Stimulated activated CD4-positive, alpha-beta T cell treated with anti-CD3 and anti-CD28 coated beads, Interleukin-2, amount 100 ng/mL, for 48 hours (primary cell): ENCODE measurements at places on chromosomes 11 and 22.
A peak's percentile ranks its signal among the peaks of the same experiment; 100 is the strongest.

DNA sequence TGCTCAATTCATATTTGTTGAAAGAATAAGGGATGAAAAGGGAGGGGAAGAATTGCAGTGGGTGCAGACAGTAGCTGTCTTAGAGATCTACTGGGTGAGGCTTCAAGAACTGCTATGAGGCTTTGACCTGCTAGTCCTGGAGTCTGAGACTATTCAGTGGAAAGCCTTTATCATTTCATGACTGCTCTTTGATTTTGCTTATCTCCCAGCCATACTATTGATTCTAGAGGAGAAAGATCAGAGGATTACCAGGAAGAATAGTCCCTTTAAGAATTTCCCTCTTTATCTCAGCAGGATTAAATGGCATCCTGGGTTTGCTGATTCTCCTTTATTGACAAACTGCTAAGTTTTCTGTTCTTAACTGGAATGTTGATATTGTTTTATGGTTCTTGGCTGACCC is 107.5 kb upstream of the SORL1-AS1 start:
- no peak for DNase-seq

- DNase-seq = no peak
These were observed 98.5 kb downstream of the TSPAN18 start for GRCh38 chr11:44825058-44825785.

- DNase-seq = no peak
These were observed 19.9 kb upstream of the FAT3 start for GRCh38 chr11:92204731-92205130.

DNA sequence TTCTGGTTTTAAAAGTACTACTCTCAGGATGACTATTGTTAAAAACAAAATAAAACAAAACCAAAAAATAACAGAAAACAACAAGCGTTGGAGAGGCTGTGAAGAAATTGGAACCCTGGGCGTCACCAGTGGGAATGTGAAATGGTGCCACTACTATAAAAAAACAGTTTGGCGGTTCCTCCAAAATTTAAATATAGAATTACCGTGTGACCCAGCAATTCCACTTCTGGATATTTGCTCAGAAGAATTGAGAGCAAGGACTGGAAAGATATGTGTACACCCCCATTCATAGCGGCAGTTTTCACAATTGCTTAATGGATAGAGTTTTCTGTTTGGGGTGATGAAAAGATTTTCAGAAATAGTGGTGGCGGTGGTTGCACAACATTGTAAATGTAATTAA is 8.6 kb downstream of the APOA4 start:
- DNase-seq = no peak

DNA sequence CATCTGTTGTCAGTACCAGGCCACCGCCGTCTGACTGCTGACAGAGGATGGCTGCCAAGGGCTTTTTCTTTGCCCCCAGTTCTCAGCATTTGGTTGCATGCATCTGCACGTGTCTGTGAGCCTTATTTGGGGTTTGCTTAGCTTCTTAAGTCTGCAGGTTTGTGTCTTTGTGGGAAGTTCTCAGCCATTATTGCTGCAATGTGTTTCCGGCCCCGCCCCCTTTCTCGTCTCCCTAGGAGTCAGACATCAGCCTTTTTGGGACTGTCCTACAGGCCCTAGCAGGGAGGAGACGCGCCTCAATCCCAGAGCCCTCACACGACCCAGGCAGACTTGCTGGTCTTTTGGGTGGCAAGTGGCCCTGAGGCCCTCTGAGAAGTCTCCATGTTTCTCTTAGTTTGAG is 8.0 kb downstream of the MOB2 start:
- no peak for DNase-seq

GRCh38 chr11:61416941-61417340 is 12.8 kb downstream of the CPSF7 start:
- no peak for DNase-seq

DNA sequence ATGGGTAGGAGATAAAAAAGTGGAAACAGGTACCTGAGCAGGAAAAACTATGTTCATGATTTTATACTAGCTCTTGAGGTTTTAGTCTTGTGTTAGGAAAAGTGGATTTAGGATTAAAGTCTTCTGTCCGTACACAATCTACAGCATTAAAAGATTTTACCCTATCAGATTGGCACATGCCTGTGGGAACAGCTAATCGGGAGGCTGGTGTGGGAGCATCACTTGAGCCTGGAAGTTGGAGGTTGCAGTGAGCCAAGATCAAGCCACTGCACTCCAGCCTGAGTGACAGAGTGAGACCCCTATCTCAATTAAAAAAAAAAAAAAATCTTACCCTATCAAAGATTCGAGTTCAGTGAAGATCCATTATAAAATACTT is 12.2 kb upstream of the CRKL start:
- no peak for DNase-seq

GRCh38 chr11:36478700-36479329 is 31.3 kb downstream of the TRAF6 start:
- DNase-seq = no peak

DNA sequence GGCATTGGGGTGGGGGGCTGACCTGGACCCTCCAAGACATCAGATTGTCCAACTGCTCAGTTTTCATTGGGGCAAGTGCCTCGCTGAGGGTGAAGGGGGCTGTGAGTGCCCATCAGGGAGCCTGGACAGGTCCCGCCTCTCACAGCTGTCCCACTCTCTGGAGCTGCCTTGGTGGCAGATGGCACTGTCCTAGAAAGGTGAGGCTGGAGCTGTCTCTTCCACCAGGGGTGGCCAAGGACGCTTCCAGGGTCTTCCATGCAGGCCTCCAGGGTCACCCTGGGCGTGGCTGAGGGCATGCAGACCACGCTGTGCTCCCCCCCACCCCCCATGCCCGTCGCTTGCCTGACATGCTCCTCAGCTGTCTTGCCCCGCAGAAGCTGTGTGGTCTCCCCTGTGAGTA is 53.5 kb upstream of the CCDC188 start:
- no peak for DNase-seq

GRCh38 chr22:29226351-29226981 is 20.8 kb downstream of the EMID1 start:
- DNase-seq = no peak

DNA sequence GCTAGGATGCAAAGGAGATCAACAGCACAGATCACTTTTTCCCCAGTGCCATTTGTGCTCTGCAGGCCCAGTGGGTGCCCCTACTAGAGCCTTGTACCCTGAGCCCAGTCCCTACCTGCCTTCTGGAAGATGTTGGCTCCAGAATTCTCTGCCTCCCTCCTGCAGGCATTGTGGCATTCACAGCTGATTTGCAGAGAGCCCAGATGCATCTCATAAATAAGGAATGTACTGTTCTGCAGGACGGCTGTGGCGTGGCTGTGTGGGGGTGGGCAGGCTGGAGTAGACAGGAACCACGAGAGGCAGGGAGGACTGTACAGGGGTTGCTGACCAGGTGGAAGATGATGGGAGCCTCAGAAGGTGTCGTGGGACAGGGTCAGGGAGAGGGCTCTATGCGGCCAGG is 11.2 kb upstream of the MIAT start:
- no peak for DNase-seq

DNA sequence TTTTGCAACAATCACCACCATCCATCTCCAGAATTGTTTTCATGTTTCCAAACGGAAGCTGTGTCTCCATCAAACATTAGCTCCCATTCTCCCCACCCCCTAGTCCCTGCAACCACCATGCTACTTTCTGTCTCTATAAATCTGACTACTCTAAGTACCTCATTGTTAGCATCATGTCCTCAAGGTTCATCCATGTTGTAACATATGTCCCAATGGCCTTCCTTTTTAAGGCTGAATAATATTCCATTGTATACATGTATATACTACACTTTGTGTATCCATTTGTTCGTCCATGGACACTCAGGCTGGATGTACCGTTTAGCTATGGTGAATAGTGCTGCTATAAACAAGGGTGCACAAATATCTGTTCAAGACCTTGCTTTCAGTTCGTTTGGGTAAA is 8.2 kb upstream of the DPF2 start:
- DNase-seq = no peak

GRCh38 chr11:38043060-38043459 is 1445.0 kb upstream of the RAG2 start:
- no peak for DNase-seq

- no peak for DNase-seq
These were observed 25.9 kb downstream of the LARGE2 start for GRCh38 chr11:45948356-45948755.

- DNase-seq = no peak
These were observed 37.4 kb downstream of the DUSP8 start for GRCh38 chr11:1534682-1535081.

GRCh38 chr11:79367844-79368243 is 73.0 kb downstream of the TENM4 start:
- DNase-seq = no peak

- no peak for DNase-seq
These were observed 47.7 kb downstream of the CWC15 start for GRCh38 chr11:94925422-94926270.

DNA sequence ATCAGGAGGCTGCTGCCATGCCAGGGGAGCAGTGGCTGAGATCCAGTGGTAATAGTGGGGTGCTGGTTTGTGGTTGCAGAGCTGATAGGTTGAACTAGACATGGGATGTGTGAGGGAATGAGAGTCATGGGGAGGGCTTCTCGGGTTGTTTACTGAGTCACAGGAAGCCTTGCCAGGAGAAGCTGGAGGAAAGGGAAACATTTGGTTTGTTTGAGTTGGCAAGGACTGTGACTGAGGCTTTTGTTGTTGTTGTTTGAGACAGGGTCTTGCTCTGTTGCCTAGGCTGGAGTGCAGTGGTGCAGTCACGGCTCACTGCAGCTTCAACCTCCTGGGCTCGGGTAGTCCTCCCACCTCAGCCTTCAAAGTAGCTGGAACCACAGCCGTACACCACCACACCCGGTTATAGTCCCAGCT is 49.3 kb downstream of the CABIN1 start:
- DNase-seq = no peak

DNA sequence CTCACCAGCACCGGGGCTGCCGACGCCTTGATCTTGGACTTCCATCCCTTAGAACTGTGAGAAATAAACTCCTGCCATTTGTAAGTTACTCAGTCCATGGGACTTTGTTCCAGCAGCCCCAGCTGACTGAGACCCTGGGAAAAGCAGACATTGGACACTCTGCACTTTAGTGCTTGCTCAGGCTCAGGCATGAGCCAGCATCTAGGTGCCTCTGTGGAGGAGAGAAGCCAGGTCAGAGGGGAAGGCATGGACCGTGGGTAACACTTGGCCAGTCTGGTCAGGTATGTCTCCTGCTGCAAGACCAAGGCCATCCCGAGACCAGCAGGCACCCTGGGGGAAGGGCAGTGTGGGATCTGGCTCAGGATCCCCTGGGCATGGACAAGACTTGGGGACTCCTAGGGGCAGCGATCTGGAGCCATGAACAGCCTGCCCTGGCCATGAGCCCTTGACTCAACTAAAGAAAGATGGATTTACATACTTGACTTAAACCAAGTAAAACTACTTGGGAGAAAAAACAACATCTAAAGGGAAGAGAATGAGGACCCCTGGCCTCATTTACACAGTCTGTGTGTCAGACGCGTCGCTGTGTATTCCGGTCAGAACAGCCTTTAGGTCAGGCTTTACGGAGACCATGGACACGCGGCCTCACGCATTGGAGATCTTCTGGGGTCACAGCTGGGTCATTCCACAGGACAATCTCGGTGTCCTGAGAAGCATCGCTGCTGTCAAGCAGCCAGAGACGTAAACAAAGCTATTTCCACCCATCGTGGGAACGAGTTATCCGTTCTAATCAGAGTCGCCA is 497.1 kb downstream of the BRD1 start:
- no peak for DNase-seq

- no peak for DNase-seq
These were observed 65.6 kb downstream of the SHANK2 start for GRCh38 chr11:71186806-71187205.

DNA sequence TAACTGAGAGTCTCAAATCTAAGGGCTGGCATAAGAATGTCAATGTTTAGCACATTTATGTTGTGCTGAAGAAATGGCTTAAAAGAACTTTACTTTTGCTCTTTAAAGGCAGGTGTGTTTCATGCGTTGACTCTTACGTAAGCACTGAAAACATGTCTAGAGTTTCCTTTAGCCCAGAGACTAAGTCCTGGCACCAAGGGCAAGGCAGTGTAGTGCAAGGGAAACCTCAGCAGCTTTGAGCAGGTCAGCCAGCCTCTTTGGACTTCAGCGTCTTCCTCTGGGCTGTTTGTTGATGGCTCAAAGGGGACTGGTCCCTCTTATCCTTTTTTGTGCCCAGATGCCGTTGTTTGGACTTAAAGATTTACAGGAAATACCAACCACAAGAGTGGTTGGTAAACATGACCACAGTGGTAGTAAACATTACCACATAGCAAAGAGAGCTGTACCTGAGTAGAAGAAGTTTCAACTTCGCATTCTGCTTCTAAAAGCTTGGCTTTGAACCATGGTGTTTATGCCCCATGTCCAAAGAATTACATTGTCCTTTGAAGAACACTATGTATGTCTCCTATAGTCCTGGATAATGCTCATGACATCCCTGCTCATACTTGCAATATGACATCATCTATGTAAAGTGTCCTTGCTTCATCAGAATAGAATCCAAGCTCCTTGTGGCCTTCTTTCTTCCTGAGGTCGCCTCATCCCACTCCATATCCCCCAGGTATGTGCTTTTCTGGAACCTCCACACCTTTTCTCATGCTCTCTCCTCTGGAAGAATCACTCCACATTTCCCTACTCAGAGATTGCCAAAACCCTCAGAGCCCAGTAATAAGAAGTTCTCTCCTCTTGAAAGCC is 23.5 kb downstream of the TENM4 start:
- DNase-seq = no peak

GRCh38 chr22:38504731-38505540 is 1.2 kb downstream of the DDX17 start:
- DNase-seq = peak; percentile 53

- peak; percentile 75 for DNase-seq
These were observed 14.8 kb upstream of the RPS3 start for GRCh38 chr11:75384438-75385080.

- no peak for DNase-seq
These were observed 26.9 kb upstream of the APOBEC3A start for GRCh38 chr22:38930512-38930911.

- no peak for DNase-seq
These were observed 3.7 kb downstream of the HMBS start for GRCh38 chr11:119088406-119088805.

DNA sequence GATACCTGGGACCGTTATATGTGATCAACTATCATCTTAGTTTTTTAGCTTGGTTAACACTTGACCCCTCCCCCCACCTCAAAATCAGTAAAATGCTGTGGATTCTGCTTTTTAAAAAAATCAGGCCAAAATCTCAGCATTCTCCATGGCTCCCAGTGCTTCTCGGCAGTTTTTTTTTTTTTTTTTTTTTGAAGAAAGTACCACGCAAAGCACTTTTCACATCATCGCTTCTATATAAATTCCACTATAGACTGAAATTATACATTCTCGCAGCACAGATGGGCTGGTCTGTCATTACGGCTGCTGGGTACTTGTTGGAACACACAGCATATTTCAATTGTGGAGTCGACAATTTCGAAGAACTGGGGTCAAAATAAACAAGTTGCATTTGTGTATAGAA is 67.7 kb upstream of the PPARA start:
- DNase-seq = no peak

GRCh38 chr11:72413914-72414628 is 20.3 kb downstream of the CLPB start:
- DNase-seq = peak; percentile 85

GRCh38 chr22:47620391-47620790 is 857.9 kb downstream of the TBC1D22A start:
- no peak for DNase-seq

- no peak for DNase-seq
These were observed 138.9 kb downstream of the LUZP2 start for GRCh38 chr11:24635588-24636290.
